Stimulated activated CD4-positive, alpha-beta T cell treated with anti-CD3 and anti-CD28 coated beads, Interleukin-4, amount 100 ng/mL, for 48 hours (primary cell): ENCODE measurements at places on chromosomes 11 and 22.

DNA sequence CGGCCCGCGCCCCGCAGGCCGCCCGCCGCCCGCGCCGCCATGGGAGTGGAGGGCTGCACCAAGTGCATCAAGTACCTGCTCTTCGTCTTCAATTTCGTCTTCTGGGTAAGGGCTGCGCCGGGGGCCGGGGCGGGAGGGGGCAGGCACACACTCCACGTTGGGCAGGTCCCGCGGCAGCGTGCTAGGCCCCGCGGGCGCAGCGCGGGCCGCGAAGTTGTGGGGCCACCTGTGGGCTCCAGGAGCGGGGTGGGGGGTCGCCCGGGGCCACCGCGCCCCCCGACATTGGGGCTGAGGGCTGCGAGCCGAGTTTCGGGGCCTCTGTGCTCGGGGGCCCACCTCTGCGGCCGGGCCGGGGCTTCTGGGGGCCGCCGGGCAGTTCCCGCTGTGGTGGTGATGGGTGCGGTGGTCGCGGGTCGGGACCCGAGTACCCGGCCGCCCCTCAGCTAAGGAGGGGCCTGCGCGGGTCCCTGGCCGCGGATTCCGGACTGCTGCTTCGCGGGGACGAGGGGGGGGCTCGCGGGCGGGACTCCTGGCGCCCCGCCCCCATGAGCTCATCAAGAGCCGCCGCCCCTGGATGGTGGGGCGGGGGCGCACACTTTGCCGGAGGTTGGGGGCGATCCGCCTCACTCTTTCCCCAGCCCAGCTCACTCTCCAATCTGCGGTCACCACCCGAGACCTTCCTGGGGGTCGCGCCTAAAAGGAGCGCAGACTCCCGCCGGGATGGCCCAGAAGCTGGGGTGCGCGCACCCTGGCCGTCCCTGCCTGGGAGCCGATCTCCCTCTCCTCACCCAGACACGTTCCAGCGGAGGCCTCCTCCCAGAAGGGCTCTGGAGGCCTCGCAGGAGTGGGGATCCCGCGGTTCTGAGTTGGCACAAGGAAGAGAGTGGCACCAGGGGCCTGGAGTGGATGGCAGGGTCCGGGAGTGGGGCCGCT is 667 bp downstream of the CD81 start:
- DNase-seq = peak; percentile 49

- no peak for DNase-seq
Measured at GRCh38 chr11:26905368-26905767, 88.5 kb upstream of the FIBIN start.

DNA sequence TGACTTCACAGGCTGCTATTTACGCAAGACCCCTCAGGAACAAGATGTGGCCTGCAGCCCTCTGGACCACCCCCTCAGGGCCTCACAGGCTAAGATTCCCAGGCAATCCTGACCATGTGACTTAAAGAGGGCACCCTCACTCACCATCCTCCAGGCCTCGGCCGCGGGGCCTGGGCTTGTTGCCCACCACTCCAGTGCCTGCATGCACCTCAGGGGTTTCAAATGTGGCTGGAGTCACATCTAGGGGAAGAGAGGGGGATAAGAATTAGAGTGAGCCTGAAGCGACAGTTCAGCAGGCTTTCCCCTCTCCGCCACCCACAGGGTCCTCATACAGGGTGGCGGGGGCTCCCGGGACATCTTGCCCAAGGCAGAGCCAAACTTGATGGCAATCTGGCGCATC is 2.1 kb downstream of the ESS2 start:
- no peak for DNase-seq

DNA sequence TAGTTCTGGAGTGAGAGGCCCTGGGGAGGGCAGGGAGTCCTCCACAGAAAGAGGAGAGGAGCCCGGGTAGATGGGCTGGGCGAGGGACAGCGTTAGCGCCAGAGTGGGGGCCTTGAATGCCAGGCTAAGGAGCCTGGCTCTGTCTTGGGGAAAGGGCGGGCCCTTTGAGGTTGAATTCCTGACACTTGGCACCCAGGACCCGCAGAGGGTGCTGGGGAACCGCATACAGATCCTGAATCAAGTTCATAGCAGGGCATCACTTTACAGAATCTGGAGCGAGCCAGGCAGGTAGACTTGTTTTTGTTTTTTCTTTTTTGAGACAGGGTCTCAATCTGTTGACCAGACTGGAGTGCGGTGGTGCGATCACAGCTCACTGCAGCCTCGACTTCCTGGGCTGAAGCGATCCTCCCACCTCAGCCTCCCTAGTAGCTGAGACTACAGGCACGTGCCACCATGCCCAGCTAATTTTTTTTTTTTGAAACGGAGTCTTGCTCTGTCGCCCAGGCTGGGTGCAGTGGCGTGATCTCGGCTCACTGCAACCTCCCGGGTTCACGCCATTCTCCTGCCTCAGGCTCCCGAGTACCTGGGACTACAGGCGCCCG is 6.1 kb downstream of the CARNS1 start:
- no peak for DNase-seq

DNA sequence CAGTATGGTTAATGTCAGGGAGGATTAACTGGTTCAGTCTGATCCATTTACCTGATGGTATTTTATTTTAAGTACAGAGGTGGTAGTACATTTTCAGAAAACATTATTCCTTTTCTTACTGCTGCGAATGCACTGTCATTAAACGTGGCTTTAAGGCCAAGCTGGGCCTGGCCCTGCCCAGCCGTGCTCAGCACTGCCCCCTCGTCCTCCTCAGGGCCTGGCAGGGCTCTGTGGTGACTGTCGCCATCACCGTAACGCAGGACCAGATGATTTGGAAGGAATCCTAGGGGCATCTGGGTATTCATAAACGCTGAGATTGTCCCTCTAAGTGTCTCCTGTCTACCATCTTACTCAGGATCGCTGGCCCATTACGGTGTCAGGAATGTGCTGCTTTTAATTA is 302.0 kb downstream of the TBC1D22A start:
- no peak for DNase-seq

GRCh38 chr11:2392241-2392959 is 8.2 kb upstream of the TSSC4 start:
- DNase-seq = no peak

- DNase-seq = no peak
Measured at GRCh38 chr11:128399251-128400121, 187.9 kb downstream of the ETS1 start.

GRCh38 chr11:73431396-73431795 is 55.2 kb downstream of the RELT start:
- DNase-seq = no peak

DNA sequence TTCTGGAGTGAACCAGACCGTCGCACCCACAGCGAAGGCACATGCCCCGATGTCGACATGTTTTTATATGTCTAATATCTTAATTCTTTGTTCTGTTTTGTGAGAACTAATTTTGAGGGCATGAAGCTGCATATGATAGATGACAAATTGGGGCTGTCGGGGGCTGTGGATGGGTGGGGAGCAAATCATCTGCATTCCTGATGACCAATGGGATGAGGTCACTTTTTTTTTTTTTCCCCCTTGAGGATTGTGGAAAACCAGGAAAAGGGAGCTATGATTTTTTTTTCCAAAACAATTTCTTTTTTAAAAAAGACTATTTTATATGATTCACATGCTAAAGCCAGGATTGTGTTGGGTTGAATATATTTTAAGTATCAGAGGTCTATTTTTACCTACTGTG is 49.2 kb upstream of the OR4B1 start:
- DNase-seq = no peak
